ENCODE measurements at places on chromosomes 11 and 22. TPM values are rescaled to one million over a fixed set of nuclear protein-coding genes. Genes with fewer than 3 reads are reported as not detected.

DNA sequence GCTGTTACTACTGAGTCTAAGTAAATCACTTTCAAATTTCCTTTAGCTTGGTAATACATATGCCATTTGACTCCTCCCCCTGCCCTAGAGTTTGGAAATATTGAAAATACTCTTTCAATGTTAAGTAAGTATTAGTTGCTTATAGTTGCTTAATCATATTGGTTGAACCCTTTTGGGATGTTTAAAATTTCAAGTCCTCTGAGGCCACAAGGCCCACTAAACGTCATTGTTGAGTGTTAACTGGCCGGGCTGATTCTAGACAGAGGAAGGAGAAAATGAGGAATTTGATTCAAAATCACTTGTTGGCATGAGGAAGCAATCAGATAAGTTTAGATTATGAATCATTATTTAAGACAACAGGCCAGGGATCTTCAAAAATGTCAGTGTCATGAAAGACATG is 8.5 kb downstream of the NAV2 start:
- no peak for DNase-seq

The PIH1D2 gene
- 1.4 TPM for total RNA-seq

DNA sequence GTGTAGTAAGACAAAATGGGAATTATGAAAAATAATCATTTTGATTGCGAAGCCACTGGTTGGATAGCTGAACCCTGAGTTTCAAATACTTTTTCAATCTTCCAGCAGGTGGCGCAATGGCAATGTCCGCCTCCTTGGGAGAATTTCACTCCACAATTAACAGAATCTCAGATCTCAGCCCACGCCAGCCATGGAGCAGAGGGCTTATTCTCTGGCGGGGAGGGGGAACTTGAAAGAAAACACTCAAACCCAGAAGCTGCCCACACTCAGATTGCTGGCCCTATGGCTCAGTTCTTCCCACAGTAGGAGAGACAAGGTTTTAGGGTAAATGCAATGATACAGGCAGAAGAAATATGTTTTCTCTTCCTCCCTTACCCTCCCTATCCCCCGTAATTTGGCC is 38.7 kb upstream of the RCN1 start:
- no peak for DNase-seq

GRCh38 chr11:64264371-64264852 is 13.1 kb downstream of the PLCB3 start:
- DNase-seq, result no peak

GRCh38 chr11:120432056-120433018 is 79.2 kb upstream of the GRIK4 start:
- no peak for DNase-seq

DNA sequence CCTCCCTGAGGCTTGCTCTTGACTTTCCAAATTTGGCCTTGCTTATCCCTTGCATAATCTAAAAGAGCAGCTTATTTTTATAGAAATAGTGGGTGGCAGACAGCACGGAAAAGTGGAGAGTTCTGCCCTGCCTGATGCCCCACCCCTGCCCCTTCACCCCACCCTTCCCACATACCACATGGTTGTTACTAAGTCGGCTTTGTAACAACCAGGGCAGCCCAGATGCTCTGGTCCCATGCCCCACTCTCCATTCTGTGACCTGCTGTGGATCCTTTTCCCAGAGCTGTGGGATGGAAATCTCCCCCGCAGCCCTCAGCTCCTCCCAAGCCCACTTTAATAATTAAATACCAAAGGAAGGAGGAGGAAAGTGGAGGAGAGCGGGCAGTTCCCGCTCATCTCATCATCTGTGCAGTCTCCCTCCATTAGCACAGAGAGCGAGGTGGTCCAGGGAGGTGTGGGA is 10.9 kb downstream of the MRGPRF start:
- DNase-seq, result no peak

The TLCD5 gene
- total RNA-seq, result 8.8 TPM

The DDX25 gene
- total RNA-seq, result not detected

The C11orf86 gene
- total RNA-seq, result not detected

Data from chondrocyte (in vitro differentiated cells).